ENCODE measurements at places on chromosomes 2 and 18. TPM values are rescaled to one million over a fixed set of nuclear protein-coding genes. Genes with fewer than 3 reads are reported as not detected.

The HOXD9 gene
- total RNA-seq: 1.8 TPM

The ASPRV1 gene
- 0.39 TPM for total RNA-seq

- no peaks in the 10 kb centered on the region for H3K27me3 ChIP-seq
- no peaks in the 10 kb centered on the region for H3K36me3 ChIP-seq
- no peak overlapping the region for H3K4me3 ChIP-seq
- DNase-seq: no peak
Observed at GRCh38 chr2:236628256-236628901, 58.8 kb downstream of the ACKR3 start.

The ANTXR1 gene
- 10.6 TPM for total RNA-seq

- peaks cover 76% of the 10 kb centered on the region for H3K4me1 ChIP-seq
- peak overlapping the region; percentile 75 for H3K27ac ChIP-seq
- H3K36me3 ChIP-seq: no peaks in the 10 kb centered on the region
- no peaks in the 10 kb centered on the region for H3K27me3 ChIP-seq
- no peak overlapping the region for H3K4me3 ChIP-seq
Observed at GRCh38 chr2:46308629-46309028, 11.4 kb downstream of the EPAS1 start.

- H3K27me3 ChIP-seq: no peaks in the 10 kb centered on the region
- DNase-seq: no peak
- H3K36me3 ChIP-seq: no peaks in the 10 kb centered on the region
- H3K27ac ChIP-seq: no peak overlapping the region
- H3K4me3 ChIP-seq: no peak overlapping the region
- H3K4me1 ChIP-seq: no peaks in the 10 kb centered on the region
Observed at GRCh38 chr2:107511970-107512789, 314.5 kb upstream of the RGPD4 start.

- DNase-seq: no peak
- no peaks in the 10 kb centered on the region for H3K36me3 ChIP-seq
- no peak overlapping the region for H3K4me3 ChIP-seq
- H3K4me1 ChIP-seq: no peaks in the 10 kb centered on the region
- H3K27ac ChIP-seq: no peak overlapping the region
Observed at GRCh38 chr2:201790291-201790690, 9.6 kb upstream of the ALS2 start.
